Renal pelvis (tissue), 12 donors: ENCODE measurements at places on chromosomes 16 and 17. TPM values are rescaled to one million over a fixed set of nuclear protein-coding genes. Genes with fewer than 3 reads are reported as not detected.

GRCh38 chr17:81644496-81644895 is 7.5 kb downstream of the TSPAN10 start:
- DNase-seq = no peak

DNA sequence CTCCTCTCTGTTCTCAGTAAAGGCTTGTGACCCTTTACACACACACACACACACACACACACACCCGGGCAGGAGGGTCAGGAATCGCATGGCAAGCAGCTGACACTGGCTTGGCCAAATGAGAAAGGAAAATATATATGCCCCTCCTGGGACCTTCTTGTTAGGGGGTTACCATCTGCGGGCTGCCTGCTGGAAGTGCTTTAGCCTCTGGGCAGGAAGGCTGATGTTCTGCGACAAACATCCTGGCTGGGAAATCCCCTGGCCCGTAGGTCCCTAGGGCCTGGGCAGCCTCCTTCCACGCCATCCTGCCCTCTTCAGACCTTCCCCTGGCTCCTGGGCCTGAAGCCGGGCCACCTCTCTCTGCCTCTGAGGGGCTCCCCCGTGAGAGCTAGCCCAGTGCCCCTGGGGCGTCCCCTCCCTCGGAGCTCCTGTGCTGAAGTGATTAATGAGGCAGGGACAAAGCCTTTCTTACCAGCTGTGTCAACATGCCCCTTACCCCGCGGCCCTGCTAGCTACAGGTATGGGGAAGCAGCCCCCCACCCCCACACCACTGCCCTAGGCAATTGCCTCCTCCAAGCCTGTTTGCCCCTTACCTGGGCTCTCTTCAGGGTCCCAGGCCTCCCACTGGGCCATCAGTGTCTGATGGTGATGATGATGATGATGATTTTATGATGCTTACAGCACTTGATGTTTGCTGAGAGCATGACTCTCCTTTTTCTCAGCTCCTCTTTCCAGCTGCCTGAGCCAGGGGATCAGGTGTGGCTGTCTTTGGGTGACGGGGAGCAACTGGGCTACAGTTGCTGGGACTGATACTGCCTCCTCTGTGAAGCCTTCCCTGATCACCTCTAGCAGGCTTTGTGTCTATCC is 32.8 kb upstream of the ETV4 start:
- DNase-seq = peak; percentile 72

DNA sequence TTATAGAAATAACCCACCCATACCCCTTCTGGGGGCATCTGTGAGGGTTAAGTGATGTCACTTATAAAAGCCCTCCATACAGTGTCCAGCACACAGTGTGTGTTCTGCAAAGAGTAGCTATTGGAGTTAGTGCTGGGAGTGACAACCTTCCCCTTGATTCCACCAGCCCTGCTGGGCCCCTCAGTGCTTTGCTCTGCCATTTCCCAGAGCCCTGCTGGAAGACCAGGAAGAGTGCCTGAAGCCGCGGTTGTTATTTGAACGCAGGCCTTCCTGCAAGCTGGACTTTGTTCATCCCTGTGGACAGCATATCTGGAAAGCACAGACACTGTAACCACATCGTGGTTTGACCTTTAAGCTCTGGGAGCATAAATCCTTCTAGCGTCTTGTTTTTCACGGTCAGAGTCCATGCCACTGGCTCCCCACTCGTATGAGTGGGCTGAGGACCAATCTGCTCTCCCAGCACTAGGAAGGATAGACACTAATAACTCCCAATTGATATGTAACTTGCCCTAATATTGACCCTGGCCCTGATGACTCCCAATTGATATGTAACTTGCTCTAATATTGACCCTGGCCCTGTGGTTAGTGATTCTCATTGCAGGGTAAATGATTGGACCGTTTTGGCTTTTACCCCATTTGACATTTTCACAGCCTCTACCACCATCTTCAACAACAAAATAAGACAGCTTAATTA is 297.1 kb upstream of the MAF start:
- peak; percentile 23 for DNase-seq

GRCh38 chr17:77456271-77456950 is 315.6 kb downstream of the SEC14L1 start:
- DNase-seq = no peak

Gene TPSD1
- polyA plus RNA-seq = not detected

Gene HOXB1
- 0.83 TPM for polyA plus RNA-seq

GRCh38 chr17:77072670-77073069 is 68.1 kb upstream of the SEC14L1 start:
- no peak for DNase-seq

DNA sequence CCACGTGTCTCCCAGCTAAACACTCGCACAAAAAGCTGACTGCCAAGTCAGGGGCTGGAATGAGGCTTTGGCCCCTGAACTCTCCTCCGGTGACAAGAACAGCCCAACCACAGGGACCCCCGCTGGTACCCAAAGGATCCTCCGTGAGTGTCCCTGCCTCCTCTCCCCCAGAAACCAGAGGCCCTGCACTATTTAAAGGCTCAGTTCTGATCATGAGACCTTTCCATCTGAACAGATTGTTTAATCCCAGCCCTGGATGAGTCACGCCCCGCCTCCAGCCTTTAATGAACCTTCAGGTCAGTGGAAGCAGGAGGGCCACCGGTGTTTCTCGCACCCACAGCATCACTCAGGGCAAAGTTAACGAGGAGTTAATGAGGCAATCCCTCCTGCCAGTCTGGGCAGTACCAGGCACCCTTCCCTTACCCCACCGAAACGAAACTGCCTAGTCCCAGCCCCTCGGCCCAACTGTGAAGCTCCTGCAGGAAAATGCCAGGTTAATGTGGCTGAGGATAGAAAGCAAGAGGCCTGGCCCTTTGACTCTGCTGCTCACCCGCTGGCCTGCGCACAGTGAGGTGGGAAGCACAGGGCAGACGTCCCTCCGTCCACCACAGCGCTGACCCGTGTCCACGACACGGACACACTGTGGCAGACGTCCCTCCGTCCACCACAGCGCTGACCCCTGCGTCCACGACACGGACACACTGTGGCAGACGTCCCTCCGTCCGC is 32.4 kb downstream of the TIMM22 start:
- no peak for DNase-seq

Gene AURKB
- 48.1 TPM for polyA plus RNA-seq

GRCh38 chr17:47776330-47777197 is 43.5 kb downstream of the TBX21 start:
- DNase-seq = no peak

GRCh38 chr16:59635674-59636073 is 901.6 kb upstream of the GOT2 start:
- DNase-seq = no peak

- DNase-seq = no peak
Measured at GRCh38 chr17:41695954-41696757, 7.5 kb downstream of the EIF1 start.

Gene CHD3
- 186 TPM for polyA plus RNA-seq

Gene MEOX1
- 5.8 TPM for polyA plus RNA-seq

DNA sequence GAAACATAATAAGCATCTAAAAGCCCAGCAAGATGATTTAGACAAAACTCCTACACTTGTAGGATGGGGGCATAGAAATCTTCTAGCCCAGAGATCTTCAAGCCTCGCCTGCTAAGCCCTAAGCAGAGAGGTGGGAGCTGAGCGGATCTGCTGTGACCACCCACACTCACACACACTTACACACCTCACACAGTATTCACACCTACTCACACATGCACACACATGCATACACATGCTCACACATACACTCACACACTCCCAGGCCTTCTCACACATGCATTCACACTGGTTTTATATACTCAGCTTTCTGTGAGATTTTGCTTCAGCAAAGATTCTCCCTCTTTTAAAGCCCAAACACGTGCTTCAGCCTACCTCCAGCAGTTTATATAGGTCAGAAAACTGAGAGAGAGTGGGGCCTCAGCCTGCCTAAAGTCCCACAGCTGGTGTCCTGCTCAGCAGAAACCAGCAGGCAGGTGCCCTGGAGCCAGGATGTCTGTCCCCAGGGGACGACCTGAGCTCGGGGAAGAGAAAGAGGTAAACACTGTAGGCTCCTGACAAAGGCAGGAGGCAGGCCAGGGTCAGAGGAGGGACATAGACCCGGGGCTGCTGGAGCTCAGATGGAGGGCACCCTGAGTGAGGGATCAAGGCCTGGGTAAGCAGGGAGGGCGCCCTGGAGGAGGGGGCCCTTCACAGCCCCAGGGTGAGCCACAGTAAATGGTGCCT is 12.0 kb upstream of the KRT19 start:
- DNase-seq = no peak

DNA sequence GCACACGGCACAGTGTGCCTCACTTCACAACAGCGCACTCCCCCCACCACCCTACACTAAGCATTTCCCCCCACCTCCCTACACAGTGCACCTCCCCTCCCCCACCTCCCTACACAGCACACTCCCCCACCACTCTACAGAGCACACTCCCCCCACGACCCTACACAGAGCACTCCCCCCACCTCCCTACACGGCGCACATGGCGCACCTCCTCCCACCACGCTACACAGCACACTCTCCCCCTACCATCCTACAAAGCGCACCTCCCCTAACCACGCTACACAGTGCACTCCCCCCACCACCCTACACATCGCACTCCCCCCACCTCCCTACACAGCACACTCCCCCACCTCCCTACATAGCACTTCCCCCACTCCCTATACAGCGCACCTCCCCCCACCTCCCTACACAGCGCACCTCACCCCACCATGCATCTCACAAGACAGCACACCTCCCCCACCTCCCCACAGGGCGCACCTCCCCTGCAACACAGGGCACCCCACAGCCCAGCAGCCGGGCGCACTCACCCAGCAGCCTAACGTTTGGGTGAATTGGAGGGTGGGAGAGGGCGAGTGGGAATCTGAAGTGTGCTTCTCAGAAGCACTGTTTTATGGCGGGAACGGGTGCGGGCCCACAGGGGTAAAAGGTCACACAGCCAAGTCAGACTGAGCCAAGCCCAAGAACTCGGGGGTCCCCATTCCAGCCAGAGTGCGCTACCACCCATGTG is 10.3 kb downstream of the KNOP1 start:
- DNase-seq = no peak

Gene TBC1D3K
- polyA plus RNA-seq = not detected

- DNase-seq = no peak
Measured at GRCh38 chr17:36728030-36728991, 126.9 kb downstream of the MRM1 start.
